ENCODE measurements at places on chromosomes 11 and 22.
A peak's percentile ranks its signal among the peaks of the same experiment; 100 is the strongest.

- no peak for DNase-seq
These were observed 22.3 kb downstream of the CBX7 start for GRCh38 chr22:39130152-39130704.

DNA sequence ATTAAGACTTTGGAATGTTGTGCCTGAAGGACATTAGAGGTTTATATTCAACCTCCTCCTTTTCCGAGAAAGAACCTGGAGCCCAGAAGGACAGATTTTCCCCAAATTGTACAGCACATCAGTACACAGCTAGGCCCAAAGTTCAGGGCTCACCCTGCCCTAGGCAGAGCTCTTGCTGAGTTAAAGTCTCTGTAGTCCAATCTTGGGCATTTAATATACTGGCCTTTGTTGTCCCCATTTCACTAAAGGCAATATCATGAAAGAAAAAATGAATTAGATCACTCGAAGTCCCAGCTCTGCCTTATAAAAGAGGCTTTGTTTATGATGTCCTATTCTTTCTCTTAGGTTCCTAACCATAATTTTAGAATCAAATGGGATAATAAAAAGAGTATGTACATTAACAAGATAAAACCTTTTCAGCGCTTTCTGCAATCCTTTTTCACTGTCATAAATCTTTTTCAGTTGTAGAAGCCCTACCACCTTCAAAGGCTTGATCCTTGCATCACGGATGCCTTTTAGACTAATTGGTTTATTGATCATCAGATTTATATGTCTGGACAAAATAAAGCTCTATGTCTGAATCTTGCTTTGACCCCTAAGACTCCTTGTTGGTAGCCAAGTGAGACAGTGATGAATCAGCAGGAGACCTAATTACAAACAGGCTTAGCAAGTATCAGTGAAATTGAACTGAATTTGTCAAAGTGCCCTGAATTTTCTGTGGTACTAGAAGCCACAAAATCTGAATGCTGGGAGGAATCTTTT, 39.8 kb downstream of the RELT start:
- peak; percentile 58 for DNase-seq

DNA sequence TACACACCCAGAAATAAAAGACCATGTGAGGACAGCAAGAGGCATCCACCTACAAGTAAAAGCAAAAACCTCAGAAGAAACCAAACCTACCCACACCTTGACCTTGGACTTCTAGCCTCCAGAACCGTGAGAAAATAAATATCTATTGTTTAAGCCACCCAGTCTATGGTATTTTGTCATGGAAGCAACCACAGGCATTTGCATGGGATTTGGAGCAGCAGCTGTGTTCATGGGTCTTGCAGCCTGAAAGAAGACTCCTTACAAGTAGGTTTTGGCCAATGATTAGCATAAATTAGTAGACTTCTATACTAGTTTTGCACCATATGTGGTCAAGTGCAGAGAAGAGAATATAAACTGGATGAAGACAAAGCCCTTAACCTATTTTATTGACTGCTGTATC, 27.9 kb downstream of the FSHB start:
- no peak for DNase-seq

- DNase-seq: no peak
These were observed 12.0 kb downstream of the STIM1 start for GRCh38 chr11:3867209-3868091.

DNA sequence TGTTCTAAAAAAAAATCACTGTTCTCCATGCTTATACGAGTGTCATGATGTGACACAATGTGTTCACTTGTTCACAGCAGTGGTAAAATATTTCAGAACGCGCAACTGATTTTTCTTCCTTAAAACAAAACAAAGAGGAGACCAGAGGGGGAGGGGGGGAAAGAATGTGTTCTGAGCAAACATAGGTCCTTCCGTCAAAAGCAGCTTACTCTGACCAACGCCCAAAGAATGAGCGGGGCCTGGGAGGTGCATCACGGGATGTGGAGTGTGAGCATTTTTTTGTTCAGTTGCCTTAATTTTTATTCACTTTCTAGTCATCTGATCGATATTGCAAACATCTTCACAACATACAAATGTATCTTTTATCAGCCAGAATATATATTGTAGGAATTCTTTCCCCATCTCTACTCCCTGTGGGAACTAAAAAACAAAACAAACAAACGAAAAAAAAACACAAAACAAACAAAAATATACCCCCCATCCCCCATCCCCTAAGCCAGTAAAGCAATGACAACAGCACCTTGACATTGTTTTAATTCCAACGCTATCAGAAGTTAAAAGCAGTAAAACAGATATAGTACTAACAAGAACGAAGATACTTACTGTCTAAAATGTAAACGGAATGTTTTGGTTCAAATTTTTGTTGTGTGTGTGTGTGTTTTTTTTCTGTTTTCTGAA, 43.3 kb downstream of the BDNF start:
- no peak for DNase-seq

DNA sequence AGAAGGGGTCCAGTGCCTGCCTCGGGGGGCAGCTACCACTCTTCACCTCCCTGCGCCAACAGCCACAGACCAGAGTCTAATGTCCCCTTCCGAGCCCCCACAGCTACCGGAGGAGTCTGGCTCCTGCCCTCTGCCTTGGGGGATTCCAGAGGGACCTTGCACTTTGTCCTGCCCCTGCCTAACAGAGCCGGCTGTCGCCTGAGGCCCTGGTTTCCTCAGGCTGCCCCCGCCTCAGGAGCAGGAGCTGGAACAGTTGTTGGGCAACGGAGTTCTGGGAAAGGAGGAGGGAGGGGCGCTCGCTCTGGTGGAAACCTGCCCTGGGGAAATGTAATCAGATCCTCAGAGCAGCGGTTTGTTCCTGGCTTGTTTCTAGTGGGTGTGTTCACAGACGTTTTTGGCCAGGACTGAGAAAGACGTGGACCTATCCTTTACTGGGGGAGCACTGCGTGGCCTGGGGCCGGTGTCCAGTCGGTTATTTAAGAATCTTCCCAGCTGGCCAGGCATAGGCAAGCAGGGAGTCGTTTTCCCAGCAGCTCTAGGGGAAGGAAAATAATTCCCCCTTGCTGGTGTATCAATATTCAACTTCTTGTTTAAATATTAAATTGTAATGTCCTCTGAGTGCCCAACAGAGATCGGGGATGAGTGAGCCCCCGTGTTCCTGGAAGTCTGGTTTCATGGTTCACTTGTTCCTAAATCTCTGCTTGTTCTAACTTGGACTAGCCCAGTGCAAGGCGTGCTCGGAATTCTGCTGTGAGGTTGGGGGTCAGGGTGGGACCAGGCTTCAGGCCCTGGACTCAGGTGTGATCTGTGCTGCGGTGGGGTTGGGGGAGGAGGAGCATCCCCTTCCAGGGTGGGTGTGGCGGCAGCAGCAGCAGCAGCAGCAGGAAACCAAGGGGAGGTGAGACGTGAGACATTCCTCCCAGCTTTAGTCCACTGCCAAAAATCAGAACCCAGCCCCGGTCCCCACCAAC, 32.1 kb downstream of the A4GALT start:
- DNase-seq: peak; percentile 98

DNA sequence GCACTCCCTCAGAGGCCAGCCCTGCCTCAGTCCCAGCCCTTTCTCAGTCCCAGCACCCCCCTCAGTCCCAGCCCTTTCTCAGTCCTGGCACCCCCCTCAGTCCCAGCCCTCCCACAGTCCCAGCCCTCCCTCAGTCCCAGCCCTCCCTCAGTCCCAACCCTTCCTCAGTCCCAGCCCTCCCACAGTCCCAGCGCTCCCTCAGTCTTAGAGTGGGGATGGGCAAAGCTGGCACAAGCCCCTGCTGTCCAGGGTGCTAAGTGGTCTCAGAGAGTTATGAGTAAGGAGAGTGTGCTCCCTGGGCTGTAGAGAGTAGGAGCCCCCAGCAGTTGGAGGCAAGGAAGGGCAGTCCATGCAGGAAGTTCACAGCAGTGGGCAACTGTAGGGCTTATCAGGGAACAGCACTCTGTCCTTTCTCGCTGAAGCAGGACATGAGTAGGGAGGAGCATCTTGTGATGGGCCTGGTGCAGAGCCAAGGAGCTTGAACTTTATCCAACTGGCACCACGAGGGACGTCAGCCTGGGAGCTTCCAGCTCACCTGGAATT, 51.4 kb upstream of the CRYBB3 start:
- no peak for DNase-seq

DNA sequence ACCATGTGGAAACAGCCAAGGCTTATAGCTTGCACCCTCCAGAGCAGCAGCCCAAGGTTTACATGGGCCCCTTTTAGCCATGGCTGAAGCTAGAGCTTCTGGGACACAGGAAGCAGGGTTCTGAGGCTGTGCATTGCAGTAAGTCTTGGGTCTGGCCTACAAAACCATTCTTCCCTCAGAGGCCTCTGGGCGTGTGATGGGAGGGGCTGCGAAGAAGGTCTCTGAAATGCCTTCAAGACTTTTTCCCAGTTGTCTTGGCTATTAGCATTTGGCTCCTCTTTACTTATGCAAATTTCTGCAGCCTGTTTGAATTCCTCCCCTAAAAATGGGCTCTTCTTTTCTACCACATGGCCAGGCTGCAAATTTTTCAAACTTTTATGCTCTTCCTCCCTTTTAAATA, 109.5 kb downstream of the BBOX1 start:
- DNase-seq: no peak

DNA sequence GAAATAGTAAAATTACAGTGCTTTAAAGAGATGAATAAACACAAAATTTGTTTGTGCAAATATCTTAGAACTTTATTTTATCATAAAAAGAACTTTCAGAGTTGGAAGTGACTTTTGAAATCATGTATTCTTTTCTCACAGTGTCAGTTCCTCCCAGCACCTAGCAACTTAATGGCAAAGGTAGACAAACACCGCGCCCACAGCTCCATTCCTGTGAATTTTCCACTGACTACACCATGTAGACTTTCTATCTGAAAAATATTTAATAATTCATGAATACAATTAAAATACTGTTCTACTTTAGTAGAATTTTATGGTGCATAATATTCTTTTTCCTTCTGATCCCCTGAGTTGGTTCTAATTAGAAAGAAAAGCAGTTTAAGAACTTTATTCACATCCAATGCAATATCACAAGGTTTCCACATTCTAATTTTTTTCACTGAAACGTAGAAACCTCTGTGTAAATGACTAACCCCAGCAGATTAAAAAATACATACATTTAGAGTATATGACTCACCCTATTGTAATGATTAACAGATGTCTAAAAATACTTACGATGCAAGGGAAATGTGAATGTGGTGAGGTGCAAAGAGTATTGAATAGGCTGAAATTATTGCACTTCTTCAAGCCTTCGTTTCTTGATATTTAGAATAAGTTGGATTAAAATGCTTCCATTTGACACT, 218.2 kb upstream of the CCDC179 start:
- no peak for DNase-seq

DNA sequence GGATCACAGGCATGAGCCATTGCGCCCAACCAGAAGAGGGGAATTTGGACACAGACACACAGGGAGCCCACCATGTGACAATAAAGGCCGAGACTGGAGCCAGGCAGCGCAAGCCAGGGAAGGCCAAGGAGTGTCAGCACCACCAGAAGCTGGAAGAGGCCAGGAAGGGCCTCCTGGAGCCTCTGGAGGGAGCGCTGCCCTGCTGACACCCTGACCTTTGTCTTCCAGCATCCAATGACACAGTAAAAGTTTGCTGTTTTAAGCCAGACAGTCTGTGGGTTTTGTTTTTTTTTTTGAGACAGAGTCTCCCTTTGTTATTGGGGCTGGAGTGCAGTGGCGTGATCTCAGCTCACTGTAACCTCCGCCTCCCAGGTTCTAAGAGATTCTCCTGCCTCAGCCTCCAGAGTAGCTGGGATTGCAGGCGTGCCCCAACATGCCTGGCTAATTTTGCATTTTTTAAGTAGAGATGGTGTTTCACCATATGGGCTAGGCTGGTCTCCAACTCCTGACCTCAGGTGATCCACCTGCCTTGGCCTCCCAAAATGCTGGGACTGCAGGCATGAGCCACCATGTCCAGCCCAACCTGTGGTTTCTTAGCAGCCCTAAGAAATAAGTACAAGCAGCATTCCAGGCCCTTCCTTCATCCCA, 215.8 kb downstream of the CTTN start:
- no peak for DNase-seq

GRCh38 chr11:8230921-8231847, 32.5 kb downstream of the LMO1 start:
- no peak for DNase-seq

DNA sequence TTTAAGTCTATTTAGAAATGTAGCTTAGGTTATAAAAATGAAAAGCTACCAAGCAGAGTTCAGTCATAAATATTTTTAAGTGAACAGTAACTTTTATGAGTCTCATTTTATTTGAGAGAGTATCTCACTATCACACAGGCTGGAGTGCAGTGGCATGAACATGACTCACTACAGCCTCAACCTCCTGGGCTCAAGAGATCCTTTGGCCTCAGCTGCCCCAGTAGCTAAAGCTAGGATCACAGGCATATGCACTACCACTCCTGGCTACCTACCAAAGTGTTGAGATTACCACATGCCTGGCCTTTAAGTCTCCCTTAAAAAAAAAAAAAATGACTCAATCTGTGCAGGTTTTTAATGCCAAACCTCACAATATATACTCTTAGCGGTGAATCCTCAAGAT, 34.7 kb upstream of the CLNS1A start:
- peak; percentile 89 for DNase-seq

GRCh38 chr22:23205339-23206049, 25.2 kb downstream of the BCR start:
- no peak for DNase-seq

DNA sequence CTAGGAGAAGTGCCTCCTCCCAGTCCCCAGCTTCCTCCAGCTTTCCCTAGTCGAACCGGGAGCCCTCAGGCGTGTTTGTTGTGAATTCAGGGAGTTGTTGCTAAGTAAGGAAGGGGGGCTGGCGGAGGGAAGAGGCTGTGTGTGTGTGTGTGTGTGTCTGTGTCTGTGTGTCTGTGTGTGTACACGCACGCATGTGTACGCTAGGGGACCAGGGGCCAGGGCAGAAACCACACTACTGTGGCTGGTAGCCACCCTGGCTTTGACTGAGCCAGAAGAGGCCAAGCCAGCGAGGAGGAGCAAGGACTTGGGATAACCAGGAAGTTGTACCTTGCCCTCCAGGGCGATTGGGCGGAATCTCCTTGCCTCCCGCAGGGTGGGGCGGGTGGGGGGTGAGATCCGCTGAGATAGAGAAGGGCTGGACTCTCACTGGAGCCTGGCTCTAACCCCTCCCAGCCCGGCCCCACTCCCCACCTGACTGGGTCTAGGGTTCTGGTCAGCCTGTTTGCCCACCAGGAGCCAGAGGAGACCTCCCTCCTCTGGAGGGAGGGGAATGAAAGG, 7.5 kb downstream of the BCL9L start:
- DNase-seq: peak; percentile 92

- DNase-seq: no peak
These were observed 53.3 kb upstream of the CD5 start for GRCh38 chr11:61049063-61049377.

- DNase-seq: no peak
These were observed 483 bp upstream of the ABTB2 start for GRCh38 chr11:34358258-34358727.

GRCh38 chr11:88603091-88603867, 265.7 kb upstream of the CTSC start:
- peak; percentile 37 for DNase-seq

DNA sequence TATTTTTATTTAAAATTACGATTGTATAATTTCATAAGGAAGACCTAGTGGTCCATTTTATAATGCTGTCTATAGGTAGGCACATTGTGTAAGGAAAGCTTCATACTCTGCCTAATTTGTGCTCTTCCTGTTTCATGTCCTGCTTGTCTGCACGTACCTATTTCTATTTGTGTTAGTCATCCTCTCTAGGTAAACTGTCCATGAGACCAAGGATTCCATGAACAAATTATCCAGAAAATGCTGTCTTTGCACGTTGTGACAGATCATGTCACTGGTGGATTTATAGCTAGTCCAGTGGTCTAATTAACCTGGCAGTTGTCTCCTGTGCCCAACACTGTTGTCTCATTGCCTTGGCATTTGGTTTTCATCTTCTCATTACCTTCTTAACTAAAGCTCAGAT, 44.7 kb downstream of the DNAJC24 start:
- no peak for DNase-seq

- no peak for DNase-seq
These were observed 19.1 kb downstream of the KCNC1 start for GRCh38 chr11:17753641-17754040.
